Renal pelvis (tissue), 12 donors: ENCODE measurements at places on chromosomes 12 and 14. TPM values are rescaled to one million over a fixed set of nuclear protein-coding genes. Genes with fewer than 3 reads are reported as not detected.

DNA sequence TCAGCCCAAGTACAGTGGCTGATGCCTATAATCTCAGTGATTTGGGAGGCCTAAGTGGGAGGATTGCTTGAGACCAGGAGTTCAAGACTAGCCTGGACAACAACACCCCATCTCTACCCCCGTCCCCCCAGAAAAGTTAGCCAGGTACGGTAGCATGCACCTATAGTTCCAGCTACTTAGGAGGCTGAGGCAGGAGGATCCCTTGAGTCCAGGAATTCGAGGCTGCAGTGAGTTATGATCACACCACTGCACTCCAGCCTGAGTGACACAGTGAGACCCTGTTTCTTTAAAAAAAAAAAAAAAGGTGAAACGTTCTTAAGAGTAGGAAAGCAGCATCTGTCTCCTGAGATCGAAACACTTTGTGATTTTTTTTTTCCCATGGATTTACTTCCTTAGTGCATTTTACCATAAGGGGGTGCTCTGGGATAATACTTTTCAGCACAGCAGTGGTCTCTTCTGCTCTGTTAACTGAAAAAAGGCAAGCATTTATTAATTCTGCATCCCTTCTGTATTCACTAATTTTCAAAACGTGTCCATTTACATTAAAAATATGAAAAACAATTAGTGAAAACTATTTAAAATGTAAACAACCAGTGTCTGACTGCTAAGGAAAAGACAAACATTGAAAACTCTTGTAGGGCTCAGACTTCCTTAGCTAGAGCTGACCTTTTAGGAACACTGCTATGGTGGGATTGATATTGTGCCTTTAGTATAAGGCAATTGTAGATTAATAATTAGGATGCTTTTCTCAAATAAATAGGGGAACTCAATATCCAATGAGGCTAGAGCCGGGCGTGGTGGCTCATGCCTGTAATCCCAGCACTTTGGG lies 31.2 kb upstream of the USP44 start:
- DNase-seq = peak; percentile 39

POTEG gene
- polyA plus RNA-seq = not detected

GRCh38 chr14:62216121-62216520 lies 453.9 kb downstream of the SNAPC1 start:
- no peak for DNase-seq

DNA sequence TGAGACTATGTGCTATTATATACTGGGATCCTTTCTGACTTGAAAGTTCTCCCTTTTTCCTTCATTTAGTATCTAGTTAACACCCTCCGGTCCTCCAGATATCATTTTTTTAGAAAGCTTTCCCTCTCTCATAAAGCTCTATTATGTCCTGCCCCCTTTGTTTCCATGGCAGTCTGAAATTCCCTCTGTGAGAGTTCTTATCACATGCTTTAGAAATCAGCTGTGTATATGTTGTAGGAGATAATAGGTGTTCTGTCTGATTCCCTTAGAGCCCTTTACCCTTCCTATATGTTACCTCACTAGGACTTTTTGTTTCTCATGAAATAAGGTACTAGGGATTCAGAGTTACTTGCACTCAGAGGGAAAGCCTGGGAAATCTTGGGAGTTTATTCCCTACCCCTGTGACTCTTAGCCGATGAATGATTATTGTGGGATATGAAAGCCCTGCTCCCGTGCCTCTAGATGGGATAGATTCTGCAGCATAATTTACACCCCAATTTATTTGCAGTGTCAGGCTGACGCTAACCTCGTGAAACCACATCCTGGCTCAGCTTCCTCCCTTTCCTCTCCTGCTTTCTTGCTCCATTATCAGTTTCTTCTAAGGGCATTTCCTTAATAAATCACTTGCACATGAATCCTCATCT lies 448.4 kb downstream of the MDGA2 start:
- DNase-seq = peak; percentile 38

- no peak for DNase-seq
Observed at GRCh38 chr12:21604245-21605101, at the start of gene GYS2. GYS2 (minus strand) TSS chr12:21604847; CDS start chr12:21604592, 255 bp downstream.

GRCh38 chr14:93956514-93957332 lies 19.6 kb downstream of the ASB2 start:
- DNase-seq = no peak

- DNase-seq = no peak
Observed at GRCh38 chr12:131525795-131526508, 184.9 kb upstream of the SFSWAP start.

DNA sequence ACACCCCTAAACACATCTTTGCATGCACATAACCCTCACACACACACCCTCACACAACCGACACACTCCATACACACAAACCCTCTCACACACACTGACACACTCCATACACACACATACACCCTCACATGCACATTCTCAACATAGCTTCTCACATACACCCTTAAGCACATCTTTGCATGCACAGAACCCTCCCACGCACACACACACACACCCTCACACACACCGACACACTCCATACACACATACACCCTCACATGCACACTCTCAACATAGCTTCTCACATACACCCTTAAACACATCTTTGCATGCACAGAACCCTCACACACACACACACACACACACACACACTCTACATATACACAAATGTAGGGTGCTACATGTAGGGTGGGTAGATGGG lies 72.5 kb upstream of the NOS1 start:
- no peak for DNase-seq

DNA sequence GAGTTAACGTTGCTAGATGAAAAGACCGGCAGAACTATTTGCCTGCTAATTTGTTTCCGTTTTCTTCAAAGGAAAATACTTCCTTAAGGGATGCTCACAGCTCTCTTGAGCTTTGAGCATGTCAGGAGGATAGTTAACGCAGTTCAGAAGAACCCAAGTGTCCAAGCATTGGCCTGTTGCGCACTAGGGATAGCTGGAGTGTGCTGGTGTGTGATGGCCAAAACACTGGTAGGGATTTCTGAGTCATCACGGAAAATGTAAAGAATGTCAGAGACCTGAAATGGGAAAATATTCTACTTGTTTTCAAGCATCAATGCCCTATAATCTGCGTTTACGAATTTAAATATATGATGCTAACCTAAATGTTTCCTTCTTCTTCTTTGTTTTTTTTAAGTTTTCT lies 97.8 kb downstream of the VRK1 start:
- no peak for DNase-seq

- no peak for DNase-seq
Observed at GRCh38 chr14:101175731-101176534, 272.4 kb upstream of the RTL1 start.

GRCh38 chr12:26252946-26253345 lies 57.6 kb downstream of the SSPN start:
- DNase-seq = no peak
